Fibroblast of villous mesenchyme (primary cell): ENCODE measurements at places on chromosomes 2 and 18.

- no peak for DNase-seq
Measured at GRCh38 chr2:8472545-8473323, 209.1 kb upstream of the ID2 start.

GRCh38 chr2:7007488-7007845, 90.3 kb downstream of the RNF144A start:
- no peak for DNase-seq

GRCh38 chr2:86788881-86789686, 1.6 kb downstream of the CD8A start:
- DNase-seq: no peak

DNA sequence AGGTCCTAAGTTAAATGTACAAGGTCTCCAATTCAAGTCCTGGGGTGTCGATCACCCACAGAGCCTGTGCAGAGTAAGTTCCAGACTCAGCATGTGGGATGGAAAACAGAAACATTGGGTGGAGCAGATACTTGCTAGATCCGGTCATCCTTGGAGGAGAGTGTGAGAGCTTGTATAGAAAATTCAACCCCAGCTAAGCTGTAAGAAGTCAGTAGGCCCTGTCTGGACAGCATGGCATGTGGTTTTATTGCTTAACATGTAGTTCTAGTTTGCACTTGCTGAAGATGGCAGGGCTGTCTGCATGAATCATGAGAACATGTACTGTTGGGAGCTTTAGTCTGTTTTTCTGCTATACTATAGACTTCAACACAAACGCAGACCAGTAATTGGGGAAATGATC, 189.6 kb upstream of the RMP24 start:
- DNase-seq: no peak

- no peak for DNase-seq
Measured at GRCh38 chr2:221156062-221156734, 415.9 kb downstream of the EPHA4 start.

DNA sequence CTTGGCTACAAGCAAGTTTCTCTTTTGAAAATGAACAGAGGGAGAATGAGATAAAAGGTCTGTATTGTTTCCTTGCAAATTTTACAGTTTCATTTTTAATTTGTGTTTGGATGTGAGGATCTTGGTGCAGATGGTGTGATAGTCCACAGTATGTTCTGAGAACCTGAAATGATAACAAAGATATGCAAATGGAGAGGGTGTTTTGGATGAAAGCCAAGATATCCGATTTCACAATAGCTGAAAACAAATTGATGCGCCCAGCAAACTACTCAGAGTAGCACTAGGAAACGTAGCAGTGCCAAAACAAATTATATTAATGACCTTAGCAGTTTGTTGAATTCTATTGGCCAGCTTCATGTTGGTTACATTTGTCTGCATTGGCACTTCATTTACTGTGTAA, 683.5 kb downstream of the TMEM182 start:
- no peak for DNase-seq

DNA sequence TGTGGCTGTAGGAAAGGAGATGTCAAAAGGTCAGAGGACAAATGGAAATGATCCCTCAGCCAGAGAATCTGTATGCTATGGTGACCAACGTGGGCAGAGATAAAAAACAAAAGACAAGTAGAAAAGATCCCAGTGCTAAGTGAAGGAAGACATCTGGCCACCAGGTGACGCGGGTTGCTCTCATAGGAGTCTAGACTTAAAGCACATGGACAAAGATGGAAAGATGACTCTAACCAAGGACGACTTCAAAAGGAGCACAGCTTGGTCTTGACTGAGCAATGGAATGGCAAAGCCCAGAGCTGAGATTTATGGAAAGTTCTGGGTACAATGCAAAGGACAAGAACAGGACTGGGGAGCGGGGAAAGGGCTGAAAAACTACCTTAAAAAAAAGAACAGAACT, 96.8 kb downstream of the CLIP4 start:
- DNase-seq: peak; percentile 31

DNA sequence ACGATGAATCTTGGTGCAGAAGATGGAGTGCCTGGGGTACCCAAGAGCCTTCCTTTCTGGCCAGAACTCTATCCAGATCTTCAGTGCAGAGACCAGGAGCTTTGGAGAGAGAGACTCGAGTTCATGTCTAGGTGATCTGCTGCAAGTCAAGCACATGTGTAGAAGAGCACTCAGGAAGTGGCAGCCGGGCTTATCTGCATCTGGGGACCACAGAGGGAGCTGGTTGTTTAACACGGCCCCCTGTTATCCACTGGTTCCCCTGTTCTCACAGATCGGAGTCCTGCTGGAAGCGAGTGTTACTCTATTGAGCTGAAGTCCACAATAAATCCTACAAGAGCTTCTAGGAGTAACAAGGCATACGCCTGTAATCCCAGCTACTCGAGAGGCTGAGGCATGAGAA, 128.3 kb downstream of the ACOXL start:
- DNase-seq: no peak

DNA sequence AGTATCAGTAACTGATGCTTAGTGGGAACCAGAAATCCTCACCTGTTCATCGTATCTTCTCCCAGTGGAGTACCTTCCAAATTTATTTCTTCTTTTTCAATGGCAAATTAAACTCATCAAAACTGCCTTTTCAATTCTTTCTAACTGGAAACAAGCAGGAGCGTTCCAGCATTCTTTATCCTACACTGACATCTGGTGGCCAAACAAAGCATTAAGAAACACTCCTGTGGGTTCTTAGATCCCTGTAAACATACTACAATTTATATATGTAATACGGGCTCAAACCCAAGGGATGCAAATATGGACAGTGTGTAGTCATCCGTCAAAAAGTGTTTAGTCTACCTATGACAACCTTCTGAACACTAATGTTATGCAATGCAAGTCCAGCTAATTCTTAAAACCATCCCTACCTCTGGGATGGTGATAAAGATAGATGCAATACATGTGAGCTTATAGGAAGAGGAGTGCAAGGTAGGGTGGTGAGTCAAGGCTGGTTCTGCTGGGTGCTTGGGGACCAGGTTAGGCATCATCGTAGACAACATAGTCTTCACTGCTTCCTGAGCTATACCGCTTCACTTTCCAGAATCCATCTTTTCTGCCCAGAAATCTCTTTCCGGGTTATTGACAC, 375.0 kb downstream of the CTNNA2 start:
- peak; percentile 68 for DNase-seq

DNA sequence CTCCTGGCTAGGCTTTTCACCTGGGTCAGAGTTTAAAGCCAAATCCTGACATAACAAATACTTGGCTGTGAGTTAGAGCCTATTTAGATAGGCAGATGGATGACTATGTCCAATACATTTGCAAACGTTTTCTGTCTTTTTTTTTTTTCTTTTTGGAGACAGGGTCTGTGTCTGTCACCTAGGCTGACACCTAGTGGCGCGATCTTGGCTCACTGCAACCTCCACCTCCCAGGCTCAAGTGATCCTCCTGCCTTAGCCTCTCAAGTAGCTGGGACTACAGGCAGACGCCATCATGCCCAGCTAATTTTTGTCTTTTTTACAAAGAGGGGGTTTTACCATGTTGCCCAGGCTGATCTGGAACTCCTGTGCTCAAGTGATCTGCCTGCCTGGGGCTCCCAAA, 124.8 kb downstream of the DYM start:
- no peak for DNase-seq

DNA sequence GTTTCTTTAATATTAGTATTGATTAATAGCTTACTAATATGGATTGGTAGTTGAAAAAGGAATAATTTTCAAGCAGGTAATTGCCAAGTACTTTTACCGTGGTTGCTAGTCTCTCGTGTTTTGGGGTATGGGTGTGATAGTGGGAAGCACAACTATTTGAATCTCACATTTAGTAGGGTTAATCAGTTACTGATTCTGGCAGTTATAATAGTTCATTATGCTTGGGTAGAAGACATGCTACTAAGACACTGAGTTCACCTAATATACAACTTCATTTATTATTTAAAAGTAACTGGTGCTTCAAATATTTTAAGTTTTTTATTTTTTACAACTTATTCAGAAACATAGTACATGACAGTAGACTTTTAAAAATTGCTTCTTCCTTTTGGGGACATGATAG, 33.5 kb downstream of the SOCS6 start:
- DNase-seq: no peak

DNA sequence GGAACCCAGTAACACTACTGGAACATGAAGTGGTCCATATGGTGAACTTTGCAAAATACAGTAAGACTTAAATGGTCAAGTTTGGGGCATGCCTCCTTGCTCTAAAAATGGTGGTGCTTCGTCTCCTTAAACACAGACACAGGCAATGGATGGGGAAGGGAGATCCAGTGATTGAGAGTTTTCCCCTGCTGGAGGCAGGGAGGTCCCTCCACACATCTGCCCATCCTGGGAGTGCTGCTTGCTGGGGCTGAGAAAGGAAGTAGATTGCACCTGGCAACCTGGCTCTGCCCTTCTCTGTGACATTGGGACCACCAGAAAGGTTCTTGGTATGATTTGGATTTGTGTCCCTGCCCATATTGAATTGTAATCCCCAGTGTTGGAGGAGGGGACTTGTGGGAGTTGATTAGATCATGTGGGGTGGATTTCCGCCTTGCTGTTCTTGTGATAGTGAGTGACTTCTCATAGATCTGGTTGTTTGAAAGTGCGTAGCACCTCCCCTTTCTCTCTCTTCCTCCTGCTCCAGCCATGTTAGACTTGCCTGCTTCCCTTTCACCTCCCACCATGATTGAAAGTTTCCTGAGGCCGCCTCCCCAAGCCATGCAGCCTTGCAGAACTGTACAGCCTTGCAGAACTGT, 35.4 kb upstream of the SKOR2 start:
- no peak for DNase-seq

- DNase-seq: no peak
Measured at GRCh38 chr2:44296653-44297052, 21.4 kb downstream of the SLC3A1 start.

GRCh38 chr2:10508038-10508437, 59.9 kb upstream of the ODC1 start:
- DNase-seq: no peak

DNA sequence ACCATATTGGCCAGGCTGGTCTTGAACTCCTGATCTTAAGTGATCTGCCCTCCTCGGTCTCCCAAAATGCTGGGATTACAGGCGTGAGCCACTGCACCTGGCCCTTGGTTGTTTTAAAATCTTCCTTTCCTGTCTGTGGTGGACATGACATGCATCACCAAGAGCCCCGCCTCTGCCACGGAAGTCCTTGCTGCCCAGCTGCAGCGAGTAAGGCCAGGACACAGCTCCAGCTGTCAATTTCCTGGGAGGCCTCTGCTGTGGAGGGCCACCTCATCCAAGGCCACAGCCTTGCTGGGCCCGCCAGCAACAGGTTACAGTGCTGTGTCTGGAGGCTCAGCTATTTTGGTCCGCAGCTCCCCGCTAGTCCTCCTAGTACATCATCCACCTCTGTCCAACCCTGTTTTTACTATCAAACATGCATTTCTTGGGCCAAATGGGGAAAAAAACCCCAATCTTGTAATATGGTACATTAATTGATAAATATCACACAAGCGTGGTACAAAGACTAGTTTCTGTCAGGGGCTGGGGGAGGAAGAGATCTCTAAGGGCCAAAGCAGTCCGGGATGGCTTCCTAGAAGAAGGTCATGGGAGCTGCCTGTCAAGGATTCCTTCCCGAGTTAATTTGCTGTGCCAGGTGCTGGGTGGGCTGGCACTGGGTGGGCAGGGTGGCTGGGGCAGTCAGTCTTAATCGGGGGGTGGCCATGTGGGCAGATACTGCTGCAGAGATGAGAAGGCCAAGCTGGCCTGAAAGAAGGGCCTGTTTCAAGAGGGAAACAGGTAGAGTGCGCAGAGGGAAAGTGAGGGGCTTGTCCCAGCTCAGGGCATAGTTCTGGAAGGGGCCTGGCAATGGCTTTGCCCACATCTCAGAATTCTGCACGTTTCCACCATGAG, 100.5 kb downstream of the INHBB start:
- no peak for DNase-seq

DNA sequence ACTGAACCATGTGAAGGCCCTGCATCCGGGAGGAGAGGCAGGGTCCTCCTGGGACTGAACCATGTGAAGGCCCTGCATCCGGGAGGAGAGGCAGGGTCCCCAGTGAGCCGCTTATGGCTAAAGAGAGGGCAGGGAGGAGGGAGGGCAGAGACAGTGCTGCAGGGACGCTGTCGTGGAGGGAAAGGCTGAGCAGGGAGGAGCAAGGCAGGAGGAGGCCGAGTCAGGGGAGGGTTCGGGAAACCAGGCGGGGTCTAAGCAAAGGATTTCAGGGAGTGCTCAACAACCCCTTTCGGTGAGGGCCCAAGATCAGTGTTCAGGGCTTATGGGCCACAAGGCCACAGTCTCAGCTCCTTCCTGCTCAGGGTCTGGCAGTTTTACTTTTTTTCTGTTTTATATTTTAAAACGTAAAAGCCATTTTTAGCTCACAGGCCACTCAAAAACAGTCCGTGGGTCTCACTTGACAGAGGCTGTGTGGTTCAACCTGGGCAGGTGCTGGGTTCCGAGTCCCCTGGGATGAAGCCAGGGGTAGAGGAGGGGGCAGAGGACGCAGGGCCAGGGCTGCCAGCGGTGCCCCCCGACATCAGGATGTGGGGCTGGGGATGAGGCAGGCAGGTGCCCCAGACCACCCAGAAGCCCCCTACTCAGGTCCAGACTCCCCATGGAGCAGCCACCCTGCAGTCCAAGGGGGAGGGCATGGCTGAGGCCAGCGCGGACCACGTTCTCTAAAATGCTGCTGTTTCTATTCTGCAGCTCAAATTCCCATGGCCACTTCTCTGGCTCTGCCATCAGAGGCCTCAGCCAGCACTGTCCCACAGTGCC, 5.2 kb downstream of the TMEM18 start:
- no peak for DNase-seq

- peak; percentile 70 for DNase-seq
Measured at GRCh38 chr2:42959234-42960001, 167.0 kb upstream of the HAAO start.

DNA sequence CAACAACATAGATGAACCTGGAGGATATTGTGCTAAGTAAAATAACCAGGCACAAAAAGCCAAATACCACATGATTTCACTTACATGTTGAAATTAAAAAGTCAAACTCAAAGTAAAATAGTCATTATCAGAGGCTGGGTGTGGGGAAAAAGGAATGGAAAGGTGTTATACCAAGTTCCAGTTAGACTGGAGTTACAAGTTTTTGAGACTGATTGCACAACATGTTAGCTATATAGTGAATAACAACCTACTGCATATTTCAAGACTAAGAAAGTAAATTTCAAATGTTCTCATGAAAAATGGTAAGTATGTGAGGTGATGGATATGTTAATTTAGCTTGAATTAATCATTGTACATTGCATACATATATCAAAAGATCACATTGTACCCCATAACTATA, 116.8 kb upstream of the HNMT start:
- DNase-seq: no peak
